ENCODE measurements at places on chromosomes 3 and 15.

DNA sequence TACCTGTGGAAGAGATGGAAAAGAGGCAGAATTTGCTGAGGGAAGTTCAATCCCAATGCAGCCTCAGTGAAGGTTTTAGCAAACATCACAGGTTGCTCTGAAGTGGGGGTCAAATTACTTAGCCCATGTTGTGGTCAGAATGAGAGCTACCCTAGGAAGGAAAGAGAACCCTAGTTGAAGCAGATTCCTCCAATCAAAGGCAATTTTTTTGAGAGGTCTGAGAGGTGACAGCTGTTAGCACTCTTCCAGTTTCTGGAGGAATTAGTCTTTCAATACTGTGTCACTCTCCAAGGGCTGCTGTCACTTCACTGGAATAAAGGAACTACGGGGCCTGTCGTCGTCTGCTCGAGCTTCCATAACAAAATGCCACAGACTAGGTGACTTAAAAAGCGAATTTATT, 584.2 kb upstream of the DPPA4 start:
- DNase-seq = no peak

GRCh38 chr15:78715434-78715833, 74.4 kb upstream of the CHRNB4 start:
- DNase-seq = no peak

DNA sequence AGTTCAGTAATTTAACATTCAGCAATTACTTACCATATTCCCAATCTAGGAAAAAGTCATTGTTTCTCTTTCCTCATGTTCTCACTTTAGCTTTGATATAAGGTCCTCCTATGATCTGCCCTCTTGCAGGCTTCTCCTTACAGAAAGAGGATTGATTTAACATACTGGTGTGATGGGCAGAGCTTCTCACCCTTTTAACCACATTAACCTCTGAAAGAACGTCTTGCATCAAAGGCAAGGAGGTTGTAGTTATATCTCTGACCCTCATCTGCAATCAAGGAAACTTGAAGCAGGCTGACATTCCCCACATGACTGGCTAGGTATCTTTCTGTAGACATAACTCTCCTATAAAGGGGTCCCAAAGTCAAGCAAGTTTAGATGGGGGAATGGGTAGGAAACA, 39.5 kb downstream of the BTLA start:
- DNase-seq = no peak

DNA sequence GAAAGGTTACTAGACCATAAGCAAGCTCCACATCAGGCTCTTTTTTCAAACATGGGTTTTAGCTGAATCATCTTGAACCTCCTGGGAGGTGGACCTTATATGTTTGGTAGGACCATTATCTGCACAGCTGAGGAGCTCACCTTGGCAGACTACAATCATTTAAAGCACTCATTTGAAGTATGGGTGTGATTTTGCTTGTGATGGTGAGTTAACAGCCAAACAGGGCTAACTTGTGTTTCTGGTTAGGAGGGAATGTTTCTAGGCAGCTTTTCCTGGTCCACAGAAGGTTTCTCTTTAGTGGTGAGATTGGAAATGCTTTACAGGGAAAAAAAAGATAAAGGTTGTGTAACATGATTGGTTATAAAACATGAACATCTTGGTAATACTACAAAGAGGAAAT, 61.8 kb downstream of the ARHGEF26 start:
- no peak for DNase-seq

DNA sequence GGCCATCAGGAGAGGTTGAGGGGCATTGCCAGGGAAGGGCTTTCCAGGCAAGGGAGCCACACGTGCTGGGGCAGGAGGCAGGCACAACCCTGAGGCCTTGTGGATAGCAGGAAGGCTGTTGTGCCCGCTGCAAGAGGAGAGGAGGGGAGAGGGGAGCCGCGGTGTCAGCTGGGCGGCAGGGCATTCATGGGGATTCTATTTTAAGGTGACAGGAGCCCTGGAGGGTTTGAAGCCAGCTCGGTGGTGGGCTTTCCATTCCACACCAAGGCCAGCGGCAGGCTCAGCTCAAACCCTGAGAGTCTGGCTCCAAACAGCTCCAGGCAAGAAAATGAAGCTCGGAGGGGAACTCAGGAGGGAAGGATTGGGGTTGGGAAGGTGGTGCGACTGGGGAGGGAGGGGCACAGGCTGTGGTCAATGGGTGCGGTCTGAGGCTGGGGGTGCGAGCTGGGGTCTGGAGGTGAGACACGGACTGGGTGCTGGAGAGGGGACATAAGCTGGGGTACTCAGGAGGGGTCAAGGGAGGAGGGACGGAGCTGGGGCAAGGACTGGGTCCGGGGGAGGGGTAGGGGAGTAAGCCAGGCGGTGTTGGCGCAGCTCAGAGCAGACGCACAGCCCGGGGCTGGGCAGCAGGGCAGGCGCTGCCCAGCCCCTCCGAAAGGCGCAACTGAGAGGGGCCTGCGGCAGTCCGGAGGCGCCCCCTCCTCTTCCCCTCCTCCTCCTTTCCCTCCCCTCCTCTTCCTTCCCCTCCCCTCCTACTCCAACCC, 43.4 kb downstream of the TPRA1 start:
- no peak for DNase-seq

DNA sequence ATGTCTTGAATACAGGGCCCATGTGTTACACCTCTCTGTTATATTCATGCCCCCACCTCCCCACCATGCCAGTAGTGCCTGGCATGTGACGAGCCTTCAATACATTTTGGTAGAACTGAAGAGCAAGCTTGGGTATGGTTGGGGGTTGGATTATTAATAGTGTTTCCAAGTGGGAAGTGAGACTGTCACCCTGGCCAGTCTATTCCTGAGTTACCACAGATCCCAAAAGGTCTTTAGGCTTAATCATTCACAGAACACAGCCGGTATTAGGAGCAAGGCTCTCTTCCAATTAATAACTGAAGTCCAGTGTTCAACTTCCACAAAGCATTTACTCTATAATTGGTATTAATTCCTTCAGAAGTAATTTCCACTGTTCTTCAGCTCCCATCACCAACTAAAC, 231.9 kb upstream of the LRTM1 start:
- no peak for DNase-seq

DNA sequence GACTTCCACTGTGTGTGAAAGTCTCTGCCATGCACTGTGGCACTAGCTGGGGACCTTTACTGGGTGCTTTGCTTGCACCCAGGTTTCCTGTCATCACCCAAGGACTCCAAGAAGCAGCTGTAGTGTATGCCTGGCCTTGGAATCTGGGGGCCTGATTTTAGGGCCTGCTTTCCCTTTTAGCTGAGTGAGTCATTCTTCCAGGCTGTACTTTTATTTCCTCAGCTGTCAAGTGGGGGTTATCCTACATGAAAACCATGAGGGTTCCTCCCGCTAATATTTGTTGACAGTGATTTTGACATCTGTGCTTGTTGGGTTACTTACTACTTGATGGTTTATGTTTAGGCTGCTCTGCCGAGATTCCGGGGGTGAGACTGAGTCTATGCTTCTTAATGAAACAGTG, 18.5 kb downstream of the GORASP1 start:
- no peak for DNase-seq

DNA sequence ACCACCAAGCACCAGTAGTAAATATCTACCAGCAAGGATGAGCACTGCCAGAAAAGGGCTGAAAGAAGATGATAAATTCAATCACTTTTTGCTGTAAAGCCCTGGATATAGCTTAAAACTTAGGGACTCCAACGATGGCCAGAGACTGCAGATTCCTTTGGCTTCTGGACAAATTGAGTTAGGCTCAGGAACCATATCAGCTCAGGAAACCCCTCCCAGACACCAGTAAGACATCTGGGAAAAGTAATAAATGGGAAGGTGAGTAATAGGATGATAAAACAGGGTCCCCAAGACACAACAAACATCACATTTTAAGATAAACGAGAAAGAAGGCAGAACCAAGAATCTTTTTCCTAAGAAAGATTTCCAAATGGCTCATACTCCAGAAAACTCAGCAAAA, 65.0 kb downstream of the ANP32A start:
- DNase-seq = no peak

DNA sequence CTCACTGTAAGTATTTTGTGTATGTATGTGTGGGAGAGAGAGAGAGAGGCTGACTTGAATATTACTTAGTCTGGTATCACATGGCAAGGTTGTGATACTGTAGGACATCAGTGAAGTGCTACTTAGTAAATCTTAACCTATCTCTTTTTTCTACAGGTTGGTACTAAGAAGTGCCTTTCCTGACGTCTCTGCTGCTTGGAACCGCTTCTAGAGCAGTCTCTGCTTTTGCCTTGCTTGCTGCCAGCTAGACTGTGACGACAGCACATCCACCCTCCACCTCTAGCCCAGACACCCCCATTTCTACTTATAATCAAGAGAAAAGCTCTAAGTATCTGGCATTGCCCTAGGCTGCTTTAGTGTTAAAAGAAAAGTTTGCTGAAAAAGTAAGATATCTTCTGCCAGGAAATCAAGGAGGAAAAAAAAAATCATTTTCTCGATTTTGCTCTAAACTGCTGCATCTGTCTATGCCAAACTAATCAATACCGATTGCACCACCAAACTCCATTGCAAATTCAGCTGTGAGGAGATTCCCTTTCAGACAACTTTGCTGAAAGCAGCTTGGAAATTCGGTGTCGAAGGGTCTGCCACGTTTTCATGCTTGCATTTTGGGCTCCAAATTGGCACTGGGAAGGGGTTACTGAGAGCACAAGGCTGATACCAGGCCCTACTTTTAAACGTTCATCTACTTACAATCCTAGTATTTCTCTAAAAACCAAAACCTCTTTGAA, 30.7 kb downstream of the MBNL1 start:
- DNase-seq = no peak

DNA sequence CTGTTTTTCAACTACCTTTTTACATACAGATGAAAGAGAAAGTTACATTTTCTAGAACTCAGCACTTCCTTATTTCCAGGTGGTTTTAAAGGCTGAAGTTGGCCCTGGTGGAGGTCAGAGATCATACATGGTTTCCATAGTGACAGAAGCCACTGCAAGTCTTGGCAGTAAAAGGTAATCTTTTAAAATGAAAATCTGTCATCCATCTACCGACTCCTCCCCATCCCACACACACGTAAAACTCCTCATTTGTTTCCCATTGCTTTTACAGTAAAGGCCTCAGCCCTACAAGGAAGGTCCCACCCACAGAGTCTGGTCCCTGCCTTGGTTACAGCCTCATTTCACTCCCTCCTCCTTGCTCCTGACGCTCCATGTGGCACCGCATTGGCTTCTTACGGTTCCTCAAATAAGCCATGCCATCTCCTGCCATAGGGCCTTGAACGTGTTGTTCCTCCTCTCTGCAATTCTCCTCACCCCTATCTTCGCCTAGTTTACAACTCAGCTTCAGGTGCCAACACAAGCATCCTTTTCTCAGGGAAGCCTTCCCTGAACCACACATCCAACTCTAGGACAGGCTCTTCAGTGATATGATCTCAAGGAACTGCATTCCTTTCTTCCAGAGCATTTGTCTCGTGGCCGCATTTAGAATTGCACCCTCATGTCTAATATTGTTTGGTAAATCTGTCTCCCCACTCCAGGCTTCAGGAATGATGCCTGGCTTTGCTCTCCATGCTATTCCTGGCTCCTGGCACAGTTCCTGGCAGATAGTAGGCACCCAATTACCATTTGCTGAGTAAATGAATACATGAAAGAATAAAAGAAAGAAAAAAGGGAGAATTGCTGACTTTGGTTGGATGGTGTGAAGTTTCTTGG, 2.6 kb downstream of the CYP19A1 start:
- DNase-seq = no peak

DNA sequence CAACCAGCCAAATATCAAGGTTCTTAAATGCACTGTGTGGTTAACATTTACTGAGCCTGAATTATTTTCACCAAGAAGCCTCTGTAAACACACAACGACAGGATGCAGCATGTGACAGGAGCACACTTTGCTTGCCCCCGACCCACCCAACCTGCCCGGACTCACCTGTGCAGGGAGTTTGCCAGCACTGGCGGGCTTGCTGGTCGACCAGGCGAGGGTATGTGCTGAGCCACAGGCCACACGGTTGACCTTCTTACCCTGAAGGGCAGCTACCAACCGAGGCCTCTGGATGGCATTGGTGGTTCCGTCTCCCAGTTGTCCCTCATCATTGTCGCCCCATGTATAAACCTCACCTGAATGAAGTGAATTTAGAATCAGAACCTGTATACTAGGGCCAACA, 25.7 kb upstream of the OCA2 start:
- DNase-seq = no peak

- no peak for DNase-seq
These were observed 18.2 kb upstream of the HCN4 start for GRCh38 chr15:73386886-73387506.

DNA sequence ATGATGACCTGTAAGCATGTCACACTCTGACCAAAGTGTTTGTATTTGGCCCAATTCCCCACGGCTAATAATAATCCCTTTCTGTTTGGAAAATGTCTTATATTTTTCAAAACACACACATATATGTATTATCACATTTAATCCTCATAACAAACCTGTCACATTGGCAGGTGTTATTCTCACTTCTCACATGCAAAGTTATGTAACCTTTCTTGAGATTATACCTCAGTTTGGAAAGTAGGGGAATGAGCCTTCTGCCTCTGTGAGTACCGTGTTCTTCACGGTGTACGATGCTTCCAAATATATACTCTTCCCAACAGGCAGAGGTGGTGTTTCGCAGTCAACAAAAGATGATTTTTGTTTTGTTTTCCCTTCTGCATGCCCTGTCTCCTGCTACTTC, 205.6 kb downstream of the TP63 start:
- no peak for DNase-seq

- no peak for DNase-seq
These were observed 3.2 kb upstream of the LSG1 start for GRCh38 chr3:194675081-194675640.

GRCh38 chr3:24406900-24407299, 87.8 kb downstream of the THRB start:
- no peak for DNase-seq

- no peak for DNase-seq
These were observed 201.4 kb downstream of the IL5RA start for GRCh38 chr3:2908693-2909351.

- peak; percentile 80 for DNase-seq
These were observed 29.2 kb upstream of the ANXA2 start for GRCh38 chr15:60426870-60427508.

- DNase-seq = no peak
These were observed 22.3 kb downstream of the WDR73 start for GRCh38 chr15:84631706-84632272.

DNA sequence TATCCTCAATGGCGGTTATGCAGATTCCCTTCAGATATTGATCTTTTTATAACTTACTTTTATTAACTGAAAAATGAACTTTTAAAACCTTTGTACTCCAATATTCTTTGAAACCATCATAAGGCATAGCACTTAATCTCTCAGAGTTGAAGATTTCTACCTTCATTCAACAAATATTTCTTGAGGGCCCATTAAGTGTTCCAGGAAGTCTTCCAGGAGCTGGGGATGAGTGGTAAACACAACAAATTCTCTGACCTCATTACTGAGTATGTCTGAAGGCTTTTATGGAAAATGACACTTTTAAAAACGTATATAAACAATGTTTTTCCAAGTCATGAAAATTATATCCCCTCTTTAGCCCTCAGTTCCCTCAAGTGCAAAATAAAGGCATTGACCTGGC, 575.3 kb upstream of the IL12A start:
- no peak for DNase-seq

All from fibroblast of skin of right quadriceps (primary cell).